ENCODE measurements at places on chromosomes 11 and 22.
A peak's percentile ranks its signal among the peaks of the same experiment; 100 is the strongest.

GRCh38 chr11:59173080-59173963 is 1.4 kb downstream of the DTX4 start:
- DNase-seq: peak; percentile 72

DNA sequence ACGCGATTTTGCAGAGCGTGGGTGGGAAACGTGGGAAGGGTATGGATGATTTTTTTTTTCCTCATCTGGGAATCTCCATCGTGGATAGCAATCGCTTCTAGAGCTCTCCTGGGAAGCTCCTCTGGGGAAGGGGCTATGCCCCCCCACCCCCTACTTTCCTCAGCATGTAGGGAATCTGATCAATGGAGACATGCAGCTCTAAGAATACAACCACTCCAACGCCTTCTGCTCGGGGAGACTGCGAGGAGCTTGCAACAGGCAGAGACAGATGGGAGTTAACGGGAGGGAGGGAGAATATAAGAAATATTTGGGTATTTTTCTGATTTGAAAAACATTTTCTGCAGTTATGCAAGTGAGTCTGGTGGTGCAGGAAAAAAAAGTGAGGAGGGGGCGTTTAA is 104.6 kb upstream of the HSD17B12 start:
- DNase-seq: no peak

GRCh38 chr11:64036087-64037026 is 626 bp downstream of the FLRT1 start:
- DNase-seq: peak; percentile 62

DNA sequence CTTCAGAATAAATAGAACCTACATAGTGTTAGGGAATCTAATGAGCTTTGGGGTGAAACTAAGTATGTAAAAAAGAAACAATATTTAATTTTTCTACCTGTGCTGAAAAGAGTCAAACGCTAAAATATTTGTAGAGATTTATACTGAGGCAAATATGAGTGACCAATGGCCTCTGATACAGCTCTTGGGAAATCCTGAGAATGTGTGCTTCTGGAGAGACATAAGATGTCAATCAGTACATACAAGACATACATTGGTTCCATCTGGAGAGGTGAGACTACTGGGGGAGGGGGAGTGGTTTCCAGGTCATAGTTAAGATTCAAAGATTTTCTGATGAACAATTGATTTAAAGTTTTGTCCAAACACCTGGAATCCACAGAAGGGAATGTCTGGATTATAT is 970 bp downstream of the ASRGL1 start:
- DNase-seq: no peak

DNA sequence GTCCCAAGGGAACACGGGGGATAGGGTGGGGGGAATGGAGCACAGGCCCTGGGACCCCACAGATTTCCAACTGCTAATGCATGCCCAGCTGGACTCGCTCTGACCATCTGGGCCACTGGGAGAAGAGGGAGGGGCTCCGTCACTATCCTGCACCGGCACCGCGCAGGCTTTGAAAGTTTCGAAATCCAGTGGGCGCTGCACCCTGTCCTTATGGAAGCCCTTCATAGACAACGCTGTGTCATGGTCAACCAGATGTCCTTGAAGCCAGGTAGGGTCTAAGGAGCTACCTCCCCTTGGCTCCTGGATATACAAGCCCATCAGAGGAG is 30.1 kb downstream of the LRRC10B start:
- DNase-seq: no peak

DNA sequence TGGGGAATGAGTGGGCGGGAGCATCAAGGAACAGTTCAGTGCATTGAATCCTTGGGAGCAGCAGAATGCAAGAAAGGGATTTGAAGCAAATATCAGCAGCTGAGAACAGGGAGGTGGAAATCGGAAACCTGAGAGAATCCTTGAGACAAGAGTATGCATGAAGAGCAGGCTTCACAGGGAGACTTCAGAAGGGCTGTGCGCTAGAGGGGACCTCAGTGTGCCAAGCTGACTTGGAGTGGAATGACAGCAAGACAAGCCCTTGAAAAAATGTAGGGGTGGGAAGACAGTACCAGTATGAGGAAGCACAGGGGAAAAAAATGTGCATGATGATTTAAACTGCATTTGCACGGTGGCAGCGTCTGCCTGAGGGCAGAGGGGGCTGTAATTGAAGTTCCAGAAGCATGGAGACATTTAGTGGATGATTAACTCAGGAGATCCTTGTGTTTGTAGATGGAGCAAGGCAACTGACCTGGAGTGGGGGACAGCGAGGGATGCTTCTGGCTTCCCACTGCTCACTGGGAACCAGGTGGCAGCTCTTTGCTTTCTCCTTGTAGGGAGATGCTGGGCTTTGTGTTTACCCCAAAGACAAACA is 204.9 kb upstream of the PLET1 start:
- no peak for DNase-seq

DNA sequence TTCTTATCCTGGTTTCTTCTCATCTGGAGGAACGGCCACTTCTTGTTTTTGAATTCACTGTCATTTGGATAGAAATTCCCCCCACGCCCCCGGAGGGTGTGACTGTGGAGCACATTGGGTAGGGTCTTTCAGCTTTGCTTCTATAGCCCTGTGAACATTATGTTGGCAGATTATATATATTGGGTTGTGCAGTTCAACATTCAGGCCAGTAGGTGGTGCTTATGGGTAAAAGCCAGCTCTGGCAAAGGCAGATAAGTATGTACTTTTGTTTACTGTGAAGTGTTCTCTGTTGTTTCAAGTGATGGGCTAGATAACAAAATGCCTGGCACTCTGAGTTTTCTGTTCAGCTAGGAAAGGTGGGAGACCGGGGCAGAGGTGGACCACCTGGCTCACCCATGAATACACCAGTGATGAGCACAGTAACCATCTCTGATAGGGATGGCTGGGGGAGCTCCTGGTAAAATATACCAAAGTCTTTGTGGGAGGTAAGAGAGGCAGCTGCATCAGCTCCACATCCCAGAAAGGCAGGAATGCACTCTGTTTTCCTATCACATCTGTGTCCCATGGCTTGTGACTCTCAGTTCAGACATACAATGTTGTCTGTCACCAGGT is 1348.2 kb upstream of the RAG2 start:
- DNase-seq: no peak

GRCh38 chr11:69664901-69665300 is 10.3 kb downstream of the LTO1 start:
- DNase-seq: no peak

DNA sequence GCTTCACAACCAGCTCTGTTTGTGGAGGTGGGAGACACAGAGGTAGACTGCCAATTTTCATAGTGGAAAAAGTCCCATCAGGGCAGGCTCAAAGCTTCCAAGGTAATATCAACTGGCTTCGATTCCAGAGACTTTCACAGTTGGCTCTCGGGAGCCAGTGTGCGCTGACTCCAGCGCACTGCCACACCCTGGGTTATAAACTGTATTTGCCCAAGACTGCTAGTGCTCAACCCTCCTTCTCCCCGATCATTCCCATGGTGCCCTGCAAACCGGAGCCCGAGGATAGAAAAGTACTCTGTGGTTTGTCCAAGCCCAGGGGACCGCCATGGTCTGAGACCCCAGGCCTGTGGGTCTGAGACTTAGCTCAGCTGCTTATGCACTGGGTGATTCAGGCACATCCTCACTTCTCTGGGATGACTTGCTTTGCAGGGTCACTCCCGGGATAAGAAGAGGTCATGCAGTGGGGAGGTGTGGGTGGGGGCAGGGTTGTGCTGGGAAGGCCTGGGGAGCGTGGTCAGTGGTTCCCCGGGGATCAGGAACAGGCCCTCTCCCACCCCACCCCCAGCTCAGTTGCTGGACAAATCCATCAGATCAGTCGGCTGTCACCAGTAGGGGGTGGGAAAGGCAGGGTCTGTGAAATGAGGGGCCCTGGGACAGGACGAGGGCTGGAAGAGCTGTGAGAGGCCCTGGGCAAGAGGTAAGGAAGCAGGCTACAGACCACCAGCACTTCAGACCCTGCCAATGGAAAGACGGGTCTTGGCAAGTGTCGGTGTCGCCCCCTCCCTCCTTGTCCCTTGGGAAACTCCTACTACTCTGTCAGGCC is 26.7 kb upstream of the PICK1 start:
- no peak for DNase-seq

DNA sequence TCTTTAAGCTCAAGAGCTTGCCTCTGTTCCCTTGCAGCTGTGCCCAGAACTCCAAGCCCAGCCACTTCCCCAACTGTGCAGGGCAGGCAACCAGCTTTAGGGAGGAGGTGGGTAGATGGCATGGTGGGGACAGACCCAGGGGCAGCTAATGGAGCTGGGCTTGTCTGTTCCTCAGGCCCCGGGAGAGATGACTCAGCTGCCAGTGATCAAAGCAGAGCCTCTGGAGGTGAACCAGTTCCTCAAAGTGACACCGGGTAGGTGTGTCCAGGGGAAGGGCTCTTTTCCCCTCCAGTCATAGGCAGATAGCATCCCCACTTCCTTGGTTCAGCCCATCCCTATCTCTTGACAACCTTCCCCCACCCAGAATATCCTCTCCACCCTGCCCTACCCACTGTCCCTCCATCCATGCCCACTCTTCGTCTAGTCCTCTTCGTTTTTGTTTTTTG is 32.4 kb downstream of the CREB3L1 start:
- no peak for DNase-seq

- DNase-seq: no peak
These were observed 3.4 kb downstream of the PTGDR2 start for GRCh38 chr11:60852117-60852981.

- no peak for DNase-seq
These were observed 14.4 kb downstream of the CDKN1C start for GRCh38 chr11:2870969-2871680.

GRCh38 chr11:84549217-84549616 is 1077.9 kb downstream of the DLG2 start:
- no peak for DNase-seq

DNA sequence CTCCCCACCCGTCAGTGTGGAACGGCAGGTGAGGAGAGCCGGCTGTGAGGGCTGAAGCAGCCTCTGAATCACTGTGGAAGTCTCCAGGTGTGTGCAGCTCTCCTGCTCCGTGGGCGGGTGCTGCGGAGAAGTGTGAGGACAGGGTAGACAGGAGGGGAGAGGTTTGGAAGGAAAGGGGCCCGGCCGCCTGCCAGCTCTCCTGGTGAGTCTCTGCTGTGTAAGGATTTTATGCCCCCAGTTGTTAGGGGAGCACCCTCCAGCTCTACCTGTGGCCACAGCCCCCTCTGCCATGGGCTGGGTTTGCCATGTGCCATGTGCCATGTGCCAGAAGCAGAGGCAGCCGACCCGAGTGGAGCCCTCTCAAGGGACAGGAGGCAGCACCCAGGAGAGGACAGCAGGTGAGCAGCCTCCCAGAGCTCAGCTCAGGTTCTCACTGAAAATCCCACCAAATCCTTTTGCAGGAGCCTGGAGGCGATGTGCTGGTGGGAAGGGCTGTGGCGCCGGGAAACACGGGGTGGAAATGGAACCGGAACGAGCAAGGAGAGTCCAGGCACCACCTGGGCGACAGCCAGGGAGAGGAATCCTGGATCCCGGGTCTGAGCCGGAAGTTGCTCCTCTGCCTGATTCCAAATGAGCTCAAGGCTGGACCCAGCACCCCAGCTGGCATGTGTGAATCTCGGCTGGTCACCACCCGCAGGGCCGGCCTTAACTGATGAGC is 804.4 kb downstream of the BRD1 start:
- no peak for DNase-seq

GRCh38 chr11:115920092-115920461 is 415.9 kb upstream of the CADM1 start:
- DNase-seq: no peak

DNA sequence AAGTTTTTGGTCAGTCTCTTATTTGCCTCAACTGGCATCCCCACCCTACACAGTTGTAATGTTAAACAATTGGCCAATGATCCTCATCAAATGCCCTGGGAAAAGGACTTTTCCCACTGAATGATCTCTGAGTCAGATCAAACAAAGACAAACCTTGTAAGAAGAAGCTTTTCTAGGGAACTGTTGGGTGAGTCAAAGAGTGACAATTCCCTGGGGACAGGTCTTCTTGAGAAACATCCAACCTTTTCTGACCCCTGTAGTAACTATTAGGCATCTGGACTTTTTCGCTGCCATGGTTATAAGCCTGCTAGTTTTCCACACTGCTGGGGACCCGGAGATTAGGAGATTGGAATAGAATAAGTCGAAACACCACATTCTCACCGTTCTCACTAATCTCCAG is 789.8 kb upstream of the API5 start:
- DNase-seq: no peak

Data from activated CD8-positive, alpha-beta memory T cell treated with anti-CD3 and anti-CD28 coated beads for 24 hours (primary cell).